A549 treated with DMSO at 1 μM for 4 hours (cell line): ENCODE measurements at places on chromosomes 11 and 22. TPM values are rescaled to one million over a fixed set of nuclear protein-coding genes. Genes with fewer than 3 reads are reported as not detected.

VEGFB gene
- 37.6 to 52.0 TPM (median 50.4 TPM) in 5 replicates for total RNA-seq

LAYN gene
- total RNA-seq, result 4.2 to 6.0 TPM (median 5.6 TPM) in 5 replicates

ARHGAP8 gene
- total RNA-seq, result 1.4 to 2.6 TPM (median 2.1 TPM) in 5 replicates

MS4A3 gene
- not detected in 5 replicates for total RNA-seq

ASRGL1 gene
- 9.6 to 14.9 TPM (median 13.6 TPM) in 5 replicates for total RNA-seq

BTBD18 gene
- not detected in 5 replicates for total RNA-seq

SLC25A18 gene
- total RNA-seq, result 0.05 TPM in 1 of 5 replicates, not detected in the others

FUT4 gene
- total RNA-seq, result 2.3 to 2.9 TPM (median 2.7 TPM) in 5 replicates

OR10A2 gene
- not detected in 5 replicates for total RNA-seq
